ENCODE measurements at places on chromosomes 3 and 15.

- DNase-seq: no peak
These were observed 18.6 kb downstream of the SUCLG2 start for GRCh38 chr3:67635806-67636205.

DNA sequence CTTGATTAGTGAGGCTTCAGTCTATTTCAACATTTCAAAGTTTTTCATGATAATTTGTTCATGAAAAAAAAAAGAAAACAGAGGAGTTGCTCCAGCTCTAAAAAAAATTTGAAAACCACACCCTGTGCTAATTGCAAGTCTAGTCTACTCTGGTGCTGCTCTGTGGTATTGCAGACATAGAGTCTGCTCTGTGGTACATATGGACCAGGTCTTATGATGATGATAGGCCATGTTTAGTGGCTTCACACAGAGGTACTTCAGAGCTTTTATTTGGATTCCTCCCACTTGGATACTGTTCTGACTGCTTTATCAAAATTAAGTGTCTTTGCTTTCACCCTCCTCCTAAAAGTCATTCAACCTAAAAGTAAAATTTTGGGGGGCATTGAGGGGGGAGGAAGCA is 160.8 kb downstream of the ALCAM start:
- DNase-seq: no peak

DNA sequence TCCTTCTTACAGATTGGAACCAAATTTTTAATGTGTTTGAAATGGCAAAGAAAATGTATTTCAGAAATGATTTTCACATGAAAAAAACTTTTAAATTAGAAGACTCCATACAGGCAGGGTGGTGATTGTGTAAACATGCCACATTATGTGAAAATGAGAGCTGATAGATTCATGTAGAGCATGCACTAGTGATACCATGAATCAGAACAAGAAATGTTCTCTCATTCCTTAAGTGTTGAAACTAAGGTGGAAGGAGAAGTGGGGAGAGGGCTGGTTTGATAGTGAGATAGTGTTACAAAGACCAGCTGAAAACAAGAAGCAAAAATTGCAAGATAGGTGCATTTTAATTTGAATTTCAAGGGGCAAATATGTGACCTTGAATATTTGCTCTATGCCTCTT is 100.3 kb downstream of the CCNL1 start:
- no peak for DNase-seq

GRCh38 chr15:55891196-55891595 is 102.2 kb downstream of the NEDD4 start:
- DNase-seq: no peak

GRCh38 chr3:74469713-74470112 is 144.7 kb downstream of the CNTN3 start:
- no peak for DNase-seq

- no peak for DNase-seq
These were observed 65.8 kb downstream of the SV2B start for GRCh38 chr15:91165850-91166249.

- no peak for DNase-seq
These were observed 29.5 kb downstream of the CD80 start for GRCh38 chr3:119529883-119530282.

DNA sequence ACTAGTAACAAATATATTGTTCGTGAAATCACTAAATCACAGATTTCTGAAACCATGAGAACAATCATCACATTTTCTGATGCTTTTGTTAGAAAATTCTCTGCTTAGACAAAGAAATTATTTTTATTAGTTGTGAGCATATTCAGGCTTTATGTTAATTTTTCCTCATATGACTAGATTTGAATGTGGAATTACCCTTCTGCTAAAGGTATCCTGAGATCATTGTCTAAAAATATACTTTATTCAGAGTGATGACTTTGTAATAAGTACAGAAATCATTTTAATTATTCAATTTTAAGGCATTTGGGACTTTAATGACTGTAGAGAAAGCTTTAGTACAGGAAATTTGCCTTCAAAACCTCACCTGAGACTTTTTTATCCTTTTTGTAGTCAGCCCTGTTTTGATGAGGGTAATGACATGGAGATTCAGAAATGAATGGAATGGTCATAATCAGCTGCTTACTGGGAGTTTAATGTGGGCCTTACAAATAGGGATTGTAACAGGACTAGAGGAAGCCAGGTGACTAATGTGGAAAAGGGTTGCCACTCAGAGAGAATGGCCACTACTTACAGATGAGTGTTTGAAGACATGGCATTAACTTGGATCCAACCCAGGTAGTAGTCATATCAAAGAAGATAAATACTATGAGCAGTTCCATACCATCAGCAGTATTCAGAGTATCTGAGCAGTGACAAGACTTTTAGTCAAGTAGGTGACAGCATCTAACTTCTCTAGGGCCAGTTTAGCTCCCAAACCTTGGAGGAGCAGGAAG is 148.3 kb downstream of the MBNL1 start:
- DNase-seq: no peak

DNA sequence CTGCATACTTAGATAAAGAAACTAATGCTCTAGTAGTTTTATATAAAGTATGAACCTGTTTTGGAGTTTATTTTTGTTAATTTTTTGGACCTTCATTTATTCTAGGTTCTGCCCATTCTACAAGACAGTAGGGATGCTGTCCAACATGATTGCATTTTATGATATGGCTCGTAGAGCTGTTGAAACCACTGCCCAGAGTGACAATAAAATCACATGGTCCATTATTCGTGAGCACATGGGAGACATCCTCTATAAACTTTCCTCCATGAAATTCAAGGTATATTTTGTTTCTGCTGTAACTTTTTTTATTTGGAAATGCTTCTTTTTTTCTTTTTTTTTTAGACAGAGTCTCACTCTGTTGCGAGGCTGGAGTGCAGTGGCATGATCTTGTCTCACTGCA is 33.3 kb upstream of the GRAMD1C start:
- DNase-seq: no peak

DNA sequence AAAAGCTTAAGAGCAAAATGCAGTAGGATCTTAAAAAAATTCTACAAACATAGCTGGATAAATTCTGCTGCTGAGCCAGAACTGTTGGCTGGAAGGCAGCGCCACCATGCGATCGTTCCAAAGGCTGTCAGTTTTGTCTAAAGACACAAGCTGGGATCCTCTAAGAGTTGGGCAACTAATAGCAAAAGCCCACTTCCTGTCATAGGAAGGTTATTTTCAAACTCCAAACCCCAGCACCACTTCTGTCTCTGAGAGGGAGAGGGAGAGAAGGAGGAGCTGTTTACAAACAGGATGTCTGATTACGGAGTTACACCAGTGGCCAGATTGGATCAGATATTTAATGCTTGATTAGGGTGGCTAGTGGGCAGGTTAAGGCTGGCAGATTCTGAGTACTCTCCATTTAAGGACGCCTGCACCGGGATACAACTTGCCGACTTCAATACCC is 44.0 kb downstream of the EIF4E3 start:
- DNase-seq: peak; percentile 5
